ENCODE measurements at places on chromosomes 2 and 18.

DNA sequence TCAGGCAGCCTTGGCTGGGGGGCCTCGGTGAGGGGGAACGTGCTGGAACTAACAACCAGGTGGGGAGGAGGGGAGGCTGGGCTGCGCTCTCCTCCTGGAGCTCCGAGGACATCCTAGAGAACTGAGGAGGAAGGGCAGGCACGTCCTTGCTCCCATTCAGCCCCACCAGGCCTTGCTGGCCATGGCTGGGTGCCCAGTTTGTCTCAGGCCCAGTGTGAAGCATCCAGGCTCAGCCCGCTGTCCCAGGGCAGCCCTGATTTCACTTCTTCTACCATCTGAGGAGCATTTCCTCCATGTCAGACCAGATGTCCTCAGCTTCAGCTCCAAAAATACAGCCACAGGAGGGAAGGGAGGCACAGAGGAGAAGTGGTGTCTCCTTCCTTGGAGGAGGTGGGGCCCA lies 125.4 kb downstream of the CELF4 start:
- no peak for DNase-seq

- no peak for DNase-seq
Observed at GRCh38 chr2:154698296-154698720, at the start of gene KCNJ3. Gene KCNJ3, plus strand, starts transcription at chr2:154698695. Its CDS starts 81 bp downstream, at chr2:154698776.

- DNase-seq, result no peak
Observed at GRCh38 chr2:237330541-237330940, 83.4 kb downstream of the COL6A3 start.

- no peak for DNase-seq
Observed at GRCh38 chr2:71933467-71934319, 214.0 kb downstream of the CYP26B1 start.

GRCh38 chr18:48613589-48614404 lies 75.0 kb downstream of the CTIF start:
- DNase-seq, result no peak

- no peak for DNase-seq
Observed at GRCh38 chr2:158756331-158756730, 38.8 kb upstream of the DAPL1 start.

DNA sequence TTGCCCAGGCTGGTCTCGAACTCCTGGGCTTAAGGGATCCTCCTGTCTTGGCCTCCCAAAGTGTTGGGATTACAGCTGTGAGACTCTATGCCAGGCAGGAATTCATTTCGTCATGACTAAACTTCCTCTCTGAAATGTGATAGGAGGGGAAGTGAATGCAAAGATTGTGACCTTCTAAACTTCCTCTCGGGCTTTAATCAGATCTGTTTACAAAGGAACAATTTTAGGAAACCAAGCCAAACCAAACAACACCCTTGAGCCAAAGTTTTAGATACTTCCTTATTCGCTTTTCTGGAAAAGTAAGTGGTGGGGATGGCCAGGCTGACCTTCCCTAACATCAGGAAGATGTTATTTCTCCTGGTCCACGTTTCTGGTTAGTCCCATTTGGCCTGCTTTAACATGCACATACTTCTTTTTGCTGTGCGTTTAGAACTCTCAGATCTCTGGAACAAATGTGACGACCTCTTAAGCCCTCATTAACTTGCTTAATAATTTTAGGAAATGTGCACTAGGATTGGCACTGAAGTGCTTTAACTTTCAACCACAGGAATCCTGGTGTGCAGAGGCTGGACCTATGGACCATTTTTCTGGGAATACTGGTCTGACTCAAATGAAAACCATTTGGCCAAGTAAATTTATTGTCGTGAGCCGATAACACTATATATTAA lies 33.2 kb upstream of the YES1 start:
- no peak for DNase-seq

- no peak for DNase-seq
Observed at GRCh38 chr2:88481691-88482336, 29.3 kb upstream of the FOXI3 start.

- DNase-seq, result no peak
Observed at GRCh38 chr2:150925611-150926010, 336.1 kb downstream of the RBM43 start.

GRCh38 chr2:20021405-20022009 lies 9.0 kb upstream of the MATN3 start:
- no peak for DNase-seq

DNA sequence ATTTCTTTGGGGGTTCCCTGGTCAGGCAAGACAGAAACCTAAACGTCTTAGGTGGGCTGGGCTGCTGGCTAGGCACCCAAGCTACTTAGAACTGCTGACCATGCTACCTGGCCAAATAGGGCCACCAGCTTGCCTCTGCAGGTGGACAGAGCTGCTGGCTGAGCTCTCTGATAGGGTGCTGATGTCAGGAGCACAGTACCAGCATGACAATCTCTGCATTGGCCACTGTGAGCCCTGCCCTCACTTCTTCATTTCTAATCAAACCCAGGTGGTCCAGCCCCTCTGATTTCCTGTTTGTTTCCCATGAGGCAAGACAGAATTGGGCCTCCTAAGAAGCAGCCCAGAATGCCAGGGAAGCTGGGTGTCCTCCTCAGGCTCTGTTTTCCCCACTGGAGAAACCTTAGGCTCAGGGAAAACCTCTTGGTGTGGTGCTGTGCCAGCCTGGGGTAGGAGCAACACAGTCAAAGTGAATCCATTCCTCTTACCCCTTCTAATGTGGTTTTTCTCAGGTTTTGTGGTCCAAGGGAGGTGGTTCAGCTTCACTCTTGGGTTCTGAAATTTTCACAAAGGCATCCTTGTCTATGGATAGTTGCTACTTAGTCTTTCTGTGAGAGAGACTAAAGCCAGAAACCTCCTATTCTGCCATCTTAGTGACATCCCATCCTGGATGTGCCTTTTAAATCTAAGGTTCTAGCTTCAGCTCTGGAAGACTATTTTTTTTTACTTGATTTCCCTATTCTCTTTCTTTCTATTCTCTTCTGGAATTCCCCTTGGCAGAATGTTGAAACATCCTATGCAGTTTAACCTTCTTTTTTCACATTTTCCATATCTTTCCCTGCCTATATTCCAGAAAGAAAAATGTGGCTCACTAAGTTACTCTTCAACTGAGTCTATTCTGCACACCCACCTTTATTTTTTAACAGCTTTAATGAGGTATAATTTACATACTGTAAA lies 15.2 kb downstream of the SP100 start:
- no peak for DNase-seq

GRCh38 chr2:12930391-12930790 lies 213.7 kb downstream of the TRIB2 start:
- no peak for DNase-seq

GRCh38 chr18:50038448-50038847 lies 156.5 kb downstream of the MYO5B start:
- no peak for DNase-seq

GRCh38 chr18:50842846-50843245 lies 23.0 kb upstream of the MRO start:
- no peak for DNase-seq

DNA sequence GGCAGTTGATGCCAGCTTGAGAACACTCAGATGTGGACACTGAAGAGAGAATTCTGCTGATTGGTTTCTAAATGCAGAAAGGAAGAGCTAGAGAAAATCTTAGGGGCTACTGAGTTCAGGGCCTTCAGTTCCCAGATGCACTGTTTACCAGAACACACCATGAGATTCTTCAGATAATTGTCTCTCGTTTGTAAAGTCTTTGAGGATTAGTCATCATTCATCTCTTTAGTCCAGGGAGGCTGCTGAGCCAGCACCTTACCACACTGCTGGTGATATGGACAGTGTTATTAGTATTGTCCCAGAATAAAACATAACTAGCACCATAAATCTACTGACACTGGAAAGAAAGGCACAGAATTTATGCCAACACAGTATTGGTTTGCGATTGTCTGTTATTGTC lies 690.8 kb upstream of the CELF4 start:
- DNase-seq, result no peak

DNA sequence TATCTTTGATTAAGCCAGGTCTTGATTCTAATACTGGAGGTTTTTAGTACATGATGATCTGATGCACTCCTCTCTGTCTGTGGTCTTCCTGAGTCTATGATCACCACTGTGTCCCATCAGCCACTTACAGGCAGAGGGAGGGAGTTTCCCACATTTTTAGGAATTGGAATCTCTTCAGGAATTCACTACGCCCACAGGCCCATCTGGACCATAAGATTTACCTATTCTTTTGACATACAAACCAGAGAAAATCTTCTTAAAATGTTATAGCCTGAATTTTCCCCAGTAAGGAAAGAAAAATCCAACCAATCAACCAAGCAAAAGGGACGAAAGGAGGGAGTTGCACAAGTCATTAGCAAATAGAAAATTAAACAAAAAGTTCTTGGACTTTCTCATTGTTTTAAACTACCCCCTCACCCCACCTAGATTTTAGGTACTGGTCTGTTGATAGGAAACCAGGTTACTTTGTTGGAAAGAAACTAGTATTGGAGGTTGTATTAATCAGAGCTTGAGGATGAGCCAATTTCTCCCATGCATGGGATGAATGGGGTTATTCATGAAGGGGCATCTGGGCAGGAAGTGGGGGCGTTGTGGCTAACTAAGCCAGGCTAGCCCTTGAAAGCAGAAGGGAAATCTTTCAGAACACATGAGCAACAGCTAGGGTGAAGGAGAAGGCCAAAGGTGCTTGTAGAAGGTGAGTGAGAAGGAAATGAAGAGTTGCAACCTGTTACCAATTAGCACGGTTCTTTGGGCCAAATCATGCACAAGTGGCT lies 328.2 kb upstream of the MEX3C start:
- no peak for DNase-seq

- no peak for DNase-seq
Observed at GRCh38 chr2:85323351-85323987, 4.3 kb downstream of the TGOLN2 start.

DNA sequence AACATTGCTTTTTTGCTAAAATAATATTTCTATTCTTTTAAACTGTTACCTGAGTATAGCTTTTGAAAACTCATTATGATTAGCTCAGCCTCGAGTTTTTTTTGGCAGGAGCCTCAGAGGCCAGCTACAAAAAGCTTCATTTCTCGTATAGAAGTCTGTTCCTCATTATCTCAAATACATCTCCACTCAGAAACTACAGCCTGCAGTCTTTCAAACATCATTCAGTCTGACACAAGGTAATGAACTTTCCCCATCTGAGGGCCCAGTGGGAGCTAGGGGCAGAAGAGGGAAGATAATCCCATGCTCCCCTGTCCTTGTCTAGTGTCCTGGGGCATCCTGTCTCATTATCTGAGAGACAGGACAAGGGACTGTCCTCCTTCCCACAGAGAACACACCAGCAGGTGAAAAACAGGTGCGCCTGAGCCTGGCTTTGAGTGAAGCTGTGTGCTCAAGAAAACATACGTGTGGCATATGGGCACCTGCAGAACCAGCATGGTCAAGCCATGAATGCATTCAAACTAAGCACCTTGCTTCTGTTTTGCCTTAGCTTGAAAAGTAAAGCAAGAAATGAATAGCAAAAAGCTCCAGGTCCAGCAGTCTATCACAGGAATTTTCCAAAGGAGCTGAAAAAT lies 247.5 kb downstream of the MREG start:
- DNase-seq, result no peak

DNA sequence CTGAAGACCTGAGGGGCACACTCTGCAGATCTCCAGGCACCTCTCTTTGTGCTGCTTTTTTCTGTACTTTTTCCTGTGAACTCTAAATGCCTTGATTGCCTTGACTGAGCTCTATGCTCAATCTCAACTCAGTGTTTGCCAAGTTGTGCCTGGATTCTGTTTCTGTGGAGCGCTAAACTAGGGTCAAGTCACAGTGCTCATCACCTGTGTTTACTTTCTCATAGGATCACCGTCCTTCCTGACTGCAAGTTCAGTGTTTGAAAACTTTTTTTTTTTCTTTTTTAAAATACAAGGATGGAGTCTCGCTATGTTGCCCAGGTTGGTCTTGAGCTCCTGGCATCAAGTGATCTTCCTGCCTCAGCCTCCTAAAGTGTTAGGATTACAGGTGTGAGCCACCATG lies 62.6 kb downstream of the AGPS start:
- DNase-seq, result no peak

- DNase-seq, result no peak
Observed at GRCh38 chr2:170340693-170341068, 162.7 kb downstream of the MYO3B start.

All from activated naive CD4-positive, alpha-beta T cell (primary cell).